ENCODE measurements at places on chromosomes 3 and 15.

DNA sequence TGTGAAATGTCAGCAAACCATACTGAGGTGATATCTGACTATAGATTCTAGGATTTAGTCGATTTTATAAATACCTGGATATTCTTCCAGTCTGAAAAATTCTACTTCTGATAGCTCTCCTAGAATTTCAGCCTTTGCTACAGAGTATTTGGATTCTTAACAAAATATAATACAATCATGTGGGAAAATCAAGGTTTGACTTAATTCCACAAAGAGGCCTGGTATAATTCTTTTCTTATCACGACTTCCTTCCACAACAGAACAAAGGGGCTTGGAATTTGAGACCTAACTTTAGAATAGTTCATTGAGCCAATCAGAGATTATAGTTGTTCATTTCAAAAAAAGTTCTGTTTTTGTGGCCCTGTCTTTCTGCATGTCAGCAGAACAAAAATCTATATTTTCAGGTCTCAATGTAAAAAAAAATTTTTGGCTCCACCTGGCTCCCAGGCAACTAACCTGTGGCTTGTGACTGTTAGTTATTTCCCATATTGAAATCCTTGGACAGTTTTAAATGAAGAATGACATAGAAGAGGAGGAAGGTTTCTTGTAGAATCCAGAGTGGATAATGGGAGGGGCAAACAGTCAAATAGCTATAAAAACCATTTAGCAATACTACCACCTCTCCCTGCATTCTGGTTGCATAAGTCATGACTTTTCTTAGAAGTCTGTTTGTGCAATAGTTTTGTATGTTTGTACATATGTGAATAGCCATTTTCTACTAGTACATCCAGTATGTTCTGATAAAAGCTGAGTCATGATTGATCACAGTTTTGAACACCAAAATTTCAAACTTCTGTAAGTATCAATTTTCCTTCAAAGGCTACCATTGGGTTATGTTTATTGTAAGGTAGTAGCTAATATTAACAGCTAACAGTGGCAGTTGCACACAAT, 4.0 kb downstream of the TM4SF1 start:
- no peak for DNase-seq

DNA sequence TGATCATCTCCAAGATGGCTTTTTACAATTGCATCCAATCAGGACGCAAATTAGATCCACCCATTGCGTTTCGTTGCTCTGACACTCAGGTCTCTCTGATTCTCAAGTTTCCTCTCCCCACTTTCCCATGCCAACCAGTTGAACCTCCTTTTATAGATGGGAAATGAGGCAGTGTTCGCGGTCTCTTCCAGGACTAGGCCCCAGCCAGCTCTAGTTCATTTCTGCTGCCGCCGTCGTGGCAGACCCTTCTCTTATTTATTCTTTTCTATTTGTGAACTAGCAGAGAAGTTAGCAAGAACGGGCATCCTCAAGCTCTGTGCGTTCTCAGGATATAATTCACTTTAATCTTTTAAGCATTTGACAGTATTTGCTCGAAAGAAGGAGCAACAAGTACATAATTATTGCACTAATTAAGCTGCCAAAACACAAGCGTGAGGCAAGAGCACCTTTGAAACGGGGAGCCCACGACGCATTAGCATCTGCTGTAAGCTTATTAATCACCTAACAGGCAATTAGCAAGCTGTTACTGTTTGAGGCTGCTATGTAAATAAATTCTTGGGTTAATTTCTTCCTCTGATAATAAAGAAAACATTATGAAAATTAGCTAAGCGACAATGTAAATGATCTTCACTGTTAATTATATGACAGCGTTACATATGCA, 246.4 kb upstream of the TLE3 start:
- no peak for DNase-seq

DNA sequence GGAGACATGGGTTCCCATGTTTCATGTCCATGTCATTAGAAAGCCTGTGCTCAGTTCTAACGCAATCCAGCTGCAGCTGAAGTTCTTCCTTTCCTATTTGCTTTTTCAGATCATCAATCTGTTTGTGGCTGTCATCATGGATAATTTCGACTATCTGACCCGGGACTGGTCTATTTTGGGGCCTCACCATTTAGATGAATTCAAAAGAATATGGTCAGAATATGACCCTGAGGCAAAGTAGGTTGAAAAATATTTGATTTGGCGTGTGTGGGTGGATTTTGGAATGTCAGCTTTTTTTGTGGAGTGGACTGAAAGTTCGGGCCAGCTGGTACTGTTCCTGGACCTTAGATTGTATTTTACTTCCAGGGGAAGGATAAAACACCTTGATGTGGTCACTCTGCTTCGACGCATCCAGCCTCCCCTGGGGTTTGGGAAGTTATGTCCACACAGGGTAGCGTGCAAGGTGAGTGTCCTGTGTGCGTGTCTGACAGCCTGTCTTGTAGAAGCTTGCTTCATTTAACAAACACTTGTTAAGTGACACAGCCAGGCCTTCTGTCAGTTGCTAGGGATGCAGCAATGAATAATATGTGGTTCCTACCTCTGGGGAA, 69.6 kb downstream of the CHDH start:
- no peak for DNase-seq

- DNase-seq, result no peak
These were observed 96.1 kb upstream of the CTNNB1 start for GRCh38 chr3:41103200-41103599.

- no peak for DNase-seq
These were observed 98.1 kb upstream of the SNRPN start for GRCh38 chr15:24856397-24857390.
